ENCODE measurements at places on chromosomes 12 and 14.

GRCh38 chr14:73789989-73790581 lies 61.5 kb upstream of the PTGR2 start:
- DNase-seq, result no peak

DNA sequence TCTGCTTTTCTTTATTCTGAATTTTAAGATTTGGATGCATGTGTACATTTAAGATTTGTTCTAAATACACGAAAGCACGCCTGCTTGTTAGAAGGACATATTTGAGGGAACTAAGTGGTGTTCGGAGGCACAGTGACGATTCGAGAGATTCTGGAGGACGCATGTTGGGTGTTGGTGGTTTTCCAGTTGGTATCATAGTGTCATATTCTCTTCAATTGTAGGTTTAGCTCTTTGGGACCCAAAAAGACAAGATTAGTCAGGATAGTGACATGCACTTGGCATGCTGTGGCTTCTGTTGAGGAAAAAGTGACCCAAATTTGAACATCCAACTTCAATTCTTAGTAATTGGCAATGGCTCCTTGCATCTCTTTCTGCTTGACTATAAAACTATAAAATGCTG lies 30.1 kb downstream of the PRKCH start:
- no peak for DNase-seq

DNA sequence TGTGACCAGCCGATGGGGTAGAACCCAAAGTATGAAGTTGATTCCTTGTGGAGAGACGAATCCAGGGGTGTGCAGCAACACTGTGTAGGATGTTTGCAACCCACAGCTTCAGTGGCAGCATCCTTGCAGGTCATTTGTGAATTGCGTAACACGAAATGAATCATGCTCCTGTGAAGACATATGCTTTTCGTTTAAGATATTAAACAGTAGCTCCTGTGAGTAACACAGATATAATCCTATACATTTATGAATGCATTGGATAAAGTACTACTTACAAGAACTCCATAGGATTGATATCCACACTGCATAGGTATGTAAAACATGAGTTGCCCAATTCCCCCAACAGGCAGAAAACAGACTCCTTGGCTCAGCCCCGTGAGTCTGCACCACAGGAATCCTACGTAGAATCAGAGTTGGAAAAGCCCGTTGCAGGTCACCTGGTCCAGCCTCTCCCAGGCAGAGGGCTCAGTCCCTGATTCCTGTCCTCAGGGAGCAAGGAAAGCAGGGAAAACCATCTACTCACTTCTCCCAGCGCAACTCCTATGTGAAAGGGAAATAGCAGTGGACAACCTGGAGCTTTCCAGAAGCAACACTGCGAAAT lies 75.8 kb downstream of the GPATCH2L start:
- no peak for DNase-seq

DNA sequence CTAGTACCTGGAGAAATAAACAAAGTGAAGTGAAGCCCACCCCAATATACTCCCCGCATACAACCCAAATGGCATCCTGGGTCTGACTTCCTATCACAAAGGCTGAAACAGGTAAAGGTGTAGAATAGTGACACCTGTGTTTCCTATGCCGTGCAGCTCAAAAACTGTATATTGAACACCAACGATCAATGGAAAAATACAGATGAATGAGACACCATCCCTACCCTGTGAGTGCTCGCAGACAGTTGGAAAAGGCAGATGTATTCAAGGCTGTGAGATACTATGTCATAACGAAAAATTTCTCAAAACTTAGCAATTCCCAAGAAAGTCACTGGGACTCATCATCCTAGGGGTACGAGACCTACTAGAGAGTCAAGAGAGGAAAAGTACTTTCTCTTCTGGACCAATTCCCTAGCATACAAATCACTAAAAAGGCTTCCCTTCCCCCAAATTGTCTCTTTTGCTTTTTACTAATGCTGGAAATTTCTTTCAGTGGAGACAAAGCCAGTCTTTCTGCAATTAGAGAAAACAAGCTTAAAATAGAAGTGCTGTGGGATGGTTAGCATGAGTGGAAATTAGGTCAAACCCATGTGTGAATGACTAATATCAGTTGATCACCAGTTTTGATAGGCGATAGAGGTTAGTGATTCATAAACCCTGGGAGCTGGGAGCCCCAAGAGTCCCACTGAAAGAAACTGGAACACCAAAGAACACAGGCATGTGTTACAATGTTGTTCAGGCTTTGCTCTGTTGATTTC lies 249.7 kb downstream of the SPTSSA start:
- no peak for DNase-seq

DNA sequence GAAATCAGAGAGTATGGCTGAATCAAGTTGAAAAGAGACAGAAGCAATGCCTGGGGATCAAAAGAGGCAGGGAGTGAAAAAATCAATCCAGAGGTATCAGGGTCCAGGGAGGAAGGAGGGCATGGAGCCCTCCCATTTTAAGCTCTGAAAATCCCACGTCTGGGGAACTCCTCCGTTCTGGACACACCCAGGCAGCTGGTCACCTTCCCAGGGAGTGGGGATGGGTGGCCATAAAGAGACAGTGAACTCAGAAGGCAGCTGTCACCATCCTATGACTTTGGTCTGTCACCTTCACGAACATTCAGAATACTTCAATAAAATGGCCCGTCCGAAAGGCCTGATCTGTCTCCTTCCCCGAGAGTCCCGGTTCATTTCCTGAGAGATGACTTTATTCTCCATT lies 71.6 kb downstream of the MAP1LC3B2 start:
- no peak for DNase-seq

- no peak for DNase-seq
Observed at GRCh38 chr12:63424671-63425070, 243.6 kb downstream of the DPY19L2 start.

DNA sequence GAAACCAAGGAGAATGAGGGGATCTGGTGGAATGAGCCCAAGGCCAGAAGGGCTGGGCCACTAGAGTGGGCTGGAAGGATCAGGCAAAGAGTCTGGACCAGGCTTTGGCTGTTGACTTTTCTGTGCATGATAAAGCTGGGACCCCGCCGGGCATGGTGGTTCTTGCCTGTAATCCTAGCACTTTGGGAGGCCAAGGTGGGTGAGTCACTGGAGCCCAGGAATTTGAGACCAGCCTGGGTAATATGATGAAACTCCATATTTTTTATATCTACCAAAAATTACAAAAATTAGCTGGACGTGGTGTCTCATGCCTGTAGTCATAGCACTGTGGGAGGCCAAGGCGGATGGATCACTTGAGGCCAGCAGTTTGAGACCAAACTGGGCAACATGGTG lies 393 bp upstream of the KLHL33 start:
- DNase-seq, result no peak

DNA sequence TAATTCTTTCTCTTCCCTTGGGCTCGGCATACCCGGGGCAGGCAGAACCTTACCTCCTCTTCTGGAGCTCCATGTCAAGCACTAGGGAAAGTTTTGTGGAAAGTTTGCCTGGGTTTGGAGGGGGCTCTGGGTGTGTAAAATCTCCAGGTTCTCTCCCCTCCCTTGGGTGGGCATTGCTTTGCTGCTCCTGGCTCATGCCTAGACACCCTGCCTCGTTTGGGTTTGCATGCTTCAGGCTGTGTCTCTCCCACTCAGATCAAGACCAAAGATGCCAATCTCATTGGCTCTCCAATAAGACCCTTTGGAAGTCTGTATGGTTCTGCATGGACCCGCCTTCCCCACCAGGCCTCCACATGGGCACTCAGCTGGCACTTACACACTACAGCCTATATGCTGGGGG lies 6.2 kb upstream of the KRT2 start:
- no peak for DNase-seq

GRCh38 chr12:104864668-104865067 lies 93.4 kb downstream of the SLC41A2 start:
- DNase-seq, result no peak

- DNase-seq, result no peak
Observed at GRCh38 chr12:123877968-123878367, 94.7 kb downstream of the CCDC92 start.

DNA sequence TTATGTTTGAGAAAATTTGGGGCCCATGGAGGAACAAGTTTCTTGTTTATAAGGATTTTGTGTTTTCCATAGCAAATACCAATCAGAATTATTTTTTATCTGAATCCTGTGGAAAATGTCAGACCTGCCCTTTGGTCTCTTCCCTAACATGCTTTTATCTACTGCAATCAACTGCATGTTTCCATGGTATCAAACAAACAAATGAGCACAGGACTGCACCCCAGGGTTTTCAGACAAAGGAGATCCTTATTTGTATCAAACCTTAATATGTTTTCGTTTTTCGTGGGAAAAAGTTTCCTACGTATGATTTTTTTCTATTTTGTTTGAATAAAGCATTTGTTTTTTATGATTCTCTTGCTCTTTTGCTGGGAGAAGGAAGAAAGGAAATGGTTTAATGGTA lies 91.1 kb downstream of the GPR135 start:
- no peak for DNase-seq

- no peak for DNase-seq
Observed at GRCh38 chr12:53941750-53942149, 3.1 kb downstream of the HOXC13 start.

- no peak for DNase-seq
Observed at GRCh38 chr14:50768680-50769079, 62.3 kb downstream of the NIN start.

GRCh38 chr12:29316752-29317151 lies 64.2 kb downstream of the ERGIC2 start:
- DNase-seq, result no peak

GRCh38 chr12:28563936-28564335 lies 373.7 kb downstream of the CCDC91 start:
- no peak for DNase-seq

DNA sequence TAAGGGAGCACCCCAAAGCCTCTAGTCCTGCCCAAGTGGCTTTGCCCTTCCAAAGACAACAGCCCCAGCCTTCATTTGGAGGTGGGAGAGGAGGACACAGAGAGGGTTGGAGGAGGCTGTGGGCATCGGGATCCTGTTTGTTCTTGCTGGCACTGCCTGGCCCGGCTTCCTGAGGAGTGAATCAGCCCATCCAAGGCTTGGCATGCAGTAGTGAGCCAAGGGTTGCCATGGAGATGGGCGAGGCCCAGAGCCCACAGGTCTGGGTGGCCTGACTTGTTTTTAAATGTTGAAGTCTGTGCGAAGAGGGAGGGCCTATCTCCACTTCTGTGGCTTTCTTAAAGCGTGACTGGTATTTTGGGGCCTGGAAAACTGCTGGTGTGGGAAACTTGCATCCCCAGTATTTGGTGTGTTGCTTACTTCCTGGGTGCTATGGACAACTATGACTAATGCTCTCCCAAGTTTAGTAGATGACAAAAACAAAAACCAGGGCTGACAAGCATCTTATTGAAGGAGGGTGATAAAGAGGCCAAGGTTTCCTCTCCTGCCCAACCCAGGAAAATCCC lies 15.8 kb downstream of the CD9 start:
- DNase-seq, result no peak

DNA sequence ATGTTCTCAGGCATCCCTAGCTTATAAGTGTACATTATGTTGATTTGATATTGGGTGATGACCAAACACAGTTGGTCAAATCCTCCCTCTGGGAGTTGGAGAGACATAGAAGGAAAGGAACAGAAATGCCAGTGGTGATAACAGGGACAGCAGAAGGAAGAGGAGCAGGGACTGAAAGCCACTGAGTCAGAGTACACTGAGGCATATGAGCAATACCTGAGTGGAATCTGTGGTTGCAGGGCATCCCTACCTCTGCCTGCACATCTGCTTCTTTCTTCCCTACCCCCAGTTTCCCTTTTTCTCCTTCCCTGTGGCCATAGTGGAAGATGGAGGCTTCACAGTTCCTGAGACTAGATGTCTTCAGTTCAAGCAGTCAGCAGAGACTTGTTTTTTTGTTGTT lies 44.9 kb downstream of the BICD1 start:
- DNase-seq, result no peak

- DNase-seq, result no peak
Observed at GRCh38 chr14:59197695-59198262, 9.3 kb downstream of the DAAM1 start.

GRCh38 chr14:42527141-42527540 lies 920.5 kb downstream of the LRFN5 start:
- no peak for DNase-seq

- DNase-seq, result no peak
Observed at GRCh38 chr12:75666126-75666938, 154.9 kb upstream of the KRR1 start.

All from activated naive CD4-positive, alpha-beta T cell treated with anti-CD3 and anti-CD28 coated beads, Interleukin-2, amount 50 U/mL, for 72 hours (primary cell).